ENCODE measurements at places on chromosomes 5 and 9.

- no peak for DNase-seq
These were observed 57.8 kb upstream of the RAI14 start for GRCh38 chr5:34598177-34598794.

DNA sequence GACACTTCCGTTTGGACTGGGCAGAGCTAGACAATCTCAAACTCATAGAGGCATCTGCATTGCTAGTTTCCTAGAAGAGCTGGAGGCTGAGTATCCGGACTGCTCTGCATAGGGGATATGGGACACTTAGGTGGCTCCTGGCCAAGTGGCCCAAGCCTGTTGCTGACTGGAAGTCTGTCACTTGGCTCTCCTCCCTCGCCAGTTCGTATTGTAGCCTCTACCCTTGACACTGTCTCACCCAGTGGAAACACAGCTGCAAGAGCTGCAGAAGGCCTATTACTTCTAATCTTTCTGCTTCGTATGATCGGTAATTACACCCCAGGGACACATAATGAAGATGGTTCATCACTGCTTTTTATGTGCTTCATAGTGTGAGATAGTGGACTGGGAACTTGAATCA lies 34.7 kb downstream of the ITGA1 start:
- DNase-seq, result no peak

DNA sequence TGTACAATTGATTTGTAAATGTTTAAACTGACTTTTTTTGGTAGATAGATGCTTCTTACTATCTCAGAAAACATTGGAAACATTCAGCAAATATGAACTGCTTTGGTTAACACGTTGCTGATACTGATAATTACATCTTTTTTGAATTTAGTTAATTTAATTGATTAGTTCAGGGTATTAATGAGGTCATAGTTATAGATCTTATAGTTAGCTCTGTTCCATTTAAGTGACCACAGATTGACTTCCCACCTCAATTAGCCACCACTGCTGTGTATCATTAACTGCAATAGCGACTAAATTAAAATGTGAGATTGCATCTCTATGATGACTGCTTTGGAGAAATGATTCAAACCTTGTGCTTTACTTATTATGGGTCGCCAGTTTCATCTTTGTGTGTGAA lies 407.1 kb upstream of the EDIL3 start:
- DNase-seq, result no peak

- DNase-seq, result no peak
These were observed 93.1 kb upstream of the IFNK start for GRCh38 chr9:27430750-27431535.

DNA sequence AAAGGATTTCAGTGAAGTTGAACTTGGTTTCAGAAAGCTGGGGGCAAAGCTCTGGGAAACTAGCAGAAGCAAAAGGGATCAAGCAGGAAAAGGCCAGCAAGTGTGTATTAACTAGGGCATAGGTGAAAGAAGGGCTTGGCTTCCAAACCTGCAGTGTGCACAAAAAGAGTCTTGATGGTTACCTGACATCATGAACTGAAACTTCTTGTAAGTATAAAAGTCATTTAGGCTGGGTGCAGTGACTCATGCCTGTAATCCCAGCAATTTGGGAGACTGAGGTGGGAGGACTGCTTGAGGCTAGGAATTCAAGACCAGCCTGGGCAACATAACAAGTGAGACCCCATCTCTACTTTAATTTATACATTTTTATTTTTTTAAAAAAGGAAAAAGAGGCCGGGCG lies 216.4 kb downstream of the EPB41L4A start:
- DNase-seq, result no peak

DNA sequence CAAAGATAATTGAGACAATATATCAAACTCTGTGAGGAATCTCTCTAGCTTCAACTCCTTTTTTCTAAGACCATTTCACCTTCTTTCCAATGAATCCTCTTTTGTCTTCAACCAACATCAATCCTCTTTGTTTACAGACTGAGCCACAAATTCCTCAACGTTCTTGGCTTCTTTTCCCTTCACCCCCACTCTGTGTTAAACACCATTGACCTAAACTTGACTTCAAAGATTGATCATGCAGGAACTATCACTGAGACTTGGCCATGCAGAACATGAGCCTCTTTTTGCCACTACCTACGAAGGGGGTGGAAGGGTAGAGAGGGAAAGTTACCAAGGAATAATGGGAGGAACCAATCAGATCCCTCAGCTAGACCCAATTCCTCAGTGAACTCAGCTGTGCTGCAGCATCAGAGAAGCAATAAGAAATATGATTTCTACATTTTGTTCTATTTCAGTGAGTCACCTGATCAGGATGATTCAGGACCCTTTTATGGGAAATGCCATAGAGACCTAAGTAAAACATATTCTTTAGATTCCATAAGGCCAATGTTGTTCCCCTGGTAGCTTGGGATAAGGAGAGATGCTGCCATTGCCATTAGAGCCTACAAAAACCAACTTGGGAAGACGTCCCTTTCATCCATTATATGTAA lies 187.7 kb upstream of the RGMB start:
- DNase-seq, result no peak

DNA sequence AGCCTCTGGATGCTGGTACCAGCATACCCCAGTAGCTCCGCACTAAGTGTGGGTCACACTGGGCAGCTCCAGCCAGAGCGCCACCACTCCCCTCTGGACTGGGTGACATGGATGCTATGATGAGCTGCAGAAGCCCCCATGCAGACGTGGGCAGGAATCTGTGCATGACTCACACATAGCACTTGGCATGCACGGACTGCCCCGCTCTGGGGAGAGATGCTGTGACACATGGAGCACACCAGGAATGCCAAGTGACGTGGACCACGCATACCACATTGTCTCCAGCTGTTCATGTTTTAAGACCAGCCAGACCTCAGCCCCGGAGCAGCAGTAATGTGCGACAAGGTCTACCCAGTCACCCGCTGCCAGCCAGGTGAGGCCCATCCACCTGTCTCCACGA lies 64.1 kb downstream of the SEMA4D start:
- DNase-seq, result no peak

DNA sequence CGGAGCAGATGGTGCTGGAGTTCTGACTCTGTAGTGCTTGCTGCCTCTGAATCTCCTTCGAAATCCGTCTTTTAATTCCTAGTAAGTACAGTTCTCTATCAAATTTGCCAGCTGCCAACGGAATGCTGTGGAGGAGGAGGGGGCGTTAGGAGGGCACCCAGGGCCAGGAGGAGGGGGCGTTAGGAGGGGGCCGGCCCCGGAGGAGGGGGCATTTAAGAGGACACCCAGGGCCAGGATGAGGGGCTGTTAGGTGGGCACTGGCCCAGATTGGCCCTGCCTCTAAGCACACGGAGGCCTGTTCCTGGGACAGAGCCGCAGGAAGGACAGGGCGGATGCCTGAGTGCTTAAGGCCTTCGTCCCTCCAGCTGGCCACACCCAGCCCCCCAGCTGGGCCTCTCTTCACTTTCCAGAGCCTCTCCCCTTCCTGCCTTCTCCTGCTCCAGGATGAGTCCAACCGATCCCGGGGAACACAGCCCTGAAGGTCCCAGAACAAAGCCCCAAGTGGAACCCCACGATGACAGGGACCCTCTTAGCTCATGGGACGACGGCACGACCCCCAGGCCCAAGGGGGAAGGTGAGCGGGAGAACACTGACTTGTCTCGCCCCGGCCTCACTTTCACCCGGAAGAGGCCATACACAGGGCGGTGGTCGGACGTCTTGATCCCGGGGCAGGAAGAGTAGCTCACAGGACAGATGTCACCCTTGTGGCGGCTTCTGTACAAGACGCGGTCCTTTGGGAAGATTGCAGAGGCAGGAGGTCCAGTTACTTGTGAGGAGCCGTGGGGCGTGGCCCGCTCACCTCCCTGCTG lies 9.8 kb downstream of the INPP5E start:
- DNase-seq, result no peak
